ENCODE measurements at places on chromosomes 4 and X.
A peak's percentile ranks its signal among the peaks of the same experiment; 100 is the strongest.

GRCh38 chr4:108943976-108944591 lies 181.2 kb upstream of the ETNPPL start:
- H3K4me3 ChIP-seq = no peak overlapping the region
- H3K36me3 ChIP-seq = no peaks in the 10 kb centered on the region
- H3K27ac ChIP-seq = no peak overlapping the region
- ATAC-seq = no peak

GRCh38 chrX:124346117-124346876 lies at the start of gene SH2D1A:
Gene SH2D1A, plus strand, starts transcription at chrX:124346563. Its CDS starts 80 bp downstream, at chrX:124346643.
- ATAC-seq = peak; percentile 61
- peak within 1 kb of the TSS; percentile 95 for H3K4me3 ChIP-seq
- H3K4me1 ChIP-seq = peaks cover 11% of the 10 kb centered on the region
- peak within 1 kb of the TSS; percentile 85 for H3K27ac ChIP-seq
- no peaks in the 10 kb centered on the region for H3K27me3 ChIP-seq

DNA sequence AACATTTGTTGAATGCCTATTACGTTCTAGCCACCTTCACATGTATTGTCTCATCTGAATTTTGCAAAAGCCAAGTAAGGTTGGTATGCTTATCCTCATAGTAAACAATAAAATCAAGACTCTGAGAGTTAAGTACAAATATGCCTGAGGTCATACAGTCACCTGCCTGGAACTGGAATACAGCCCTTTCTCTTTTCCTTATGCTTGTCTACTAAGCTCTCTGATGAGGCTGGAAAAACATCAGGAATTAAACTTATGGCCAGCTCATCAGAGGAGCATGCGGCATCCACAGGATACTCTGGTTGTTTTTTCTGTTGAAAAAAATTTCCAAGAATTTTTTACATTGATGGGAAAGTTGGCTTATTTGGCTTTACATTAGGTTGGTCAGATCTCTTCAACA lies 35.5 kb downstream of the NCAPG start:
- ATAC-seq = no peak
- H3K4me3 ChIP-seq = no peak overlapping the region
- H3K36me3 ChIP-seq = peaks cover 37% of the 10 kb centered on the region

DNA sequence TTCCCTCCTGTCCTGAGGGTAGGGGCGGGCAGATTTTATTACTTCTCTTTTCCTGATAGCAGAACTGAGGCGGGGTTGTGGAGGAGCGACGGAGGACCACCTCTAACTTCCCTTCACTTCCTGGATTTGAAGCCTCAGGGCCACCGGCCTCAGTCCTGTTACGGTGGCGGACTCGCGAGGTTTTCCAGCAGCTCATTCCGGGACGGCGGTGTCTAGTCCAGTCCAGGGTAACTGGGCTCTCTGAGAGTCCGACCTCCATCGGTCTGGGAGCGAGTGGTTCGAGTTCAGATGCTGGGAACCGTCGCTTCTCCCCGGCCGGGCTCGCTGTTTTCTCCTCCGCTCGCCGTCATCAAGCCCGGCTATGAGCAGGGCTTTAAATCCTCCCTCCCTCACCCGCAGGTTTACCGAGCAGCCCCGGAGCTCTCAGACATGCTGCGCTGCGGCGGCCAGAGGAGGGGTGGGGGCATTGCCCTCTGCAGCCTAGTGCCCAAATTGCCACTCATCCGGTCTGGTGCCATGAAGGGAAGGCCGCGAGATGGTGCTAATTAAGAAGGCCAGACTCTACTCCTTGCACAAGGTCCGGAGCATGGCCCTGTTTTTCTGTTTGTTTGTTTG lies 23.3 kb downstream of the HAND2 start:
- peaks cover 9% of the 10 kb centered on the region for H3K4me1 ChIP-seq
- no peak overlapping the region for H3K27ac ChIP-seq
- H3K27me3 ChIP-seq = peaks cover 57% of the 10 kb centered on the region
- H3K4me3 ChIP-seq = no peak overlapping the region
- no peak for ATAC-seq

DNA sequence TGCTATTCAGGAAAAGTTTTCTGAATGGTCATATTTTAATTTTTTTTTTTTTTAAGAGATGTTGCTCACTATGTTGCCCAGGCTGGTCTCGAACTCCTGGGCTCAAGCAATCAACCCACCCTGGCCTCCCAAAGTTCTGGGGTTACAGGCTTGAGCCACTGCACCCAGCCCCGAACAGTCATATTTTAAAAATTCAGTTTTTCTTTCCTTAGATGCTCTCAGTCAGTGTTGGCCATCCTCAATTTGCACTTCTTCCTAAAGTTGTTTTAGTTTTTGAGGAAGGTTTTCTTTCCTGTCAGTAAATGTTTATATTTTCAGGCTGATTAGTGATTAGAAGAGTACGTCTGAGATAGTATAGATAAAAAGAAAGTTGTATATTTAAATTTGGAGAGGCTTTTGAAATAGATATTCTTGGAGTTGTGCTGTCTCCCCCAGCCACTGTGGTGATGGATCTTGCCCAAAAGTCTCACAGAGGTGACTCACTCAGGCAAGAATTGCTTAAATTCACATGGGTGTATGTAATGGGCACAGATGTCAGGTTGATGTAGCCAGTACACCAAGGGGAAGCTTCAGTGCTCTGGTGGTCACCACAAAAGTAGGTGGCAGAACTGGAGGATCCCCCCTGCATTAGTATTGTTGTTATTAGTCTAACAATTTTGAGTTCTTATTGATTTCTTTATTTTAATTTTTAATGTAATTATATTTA lies 72.2 kb upstream of the ELOVL6 start:
- H3K27me3 ChIP-seq = peaks cover 3% of the 10 kb centered on the region
- ATAC-seq = no peak
- H3K4me3 ChIP-seq = no peak overlapping the region
- H3K36me3 ChIP-seq = no peaks in the 10 kb centered on the region
- H3K27ac ChIP-seq = no peak overlapping the region
- no peaks in the 10 kb centered on the region for H3K4me1 ChIP-seq

DNA sequence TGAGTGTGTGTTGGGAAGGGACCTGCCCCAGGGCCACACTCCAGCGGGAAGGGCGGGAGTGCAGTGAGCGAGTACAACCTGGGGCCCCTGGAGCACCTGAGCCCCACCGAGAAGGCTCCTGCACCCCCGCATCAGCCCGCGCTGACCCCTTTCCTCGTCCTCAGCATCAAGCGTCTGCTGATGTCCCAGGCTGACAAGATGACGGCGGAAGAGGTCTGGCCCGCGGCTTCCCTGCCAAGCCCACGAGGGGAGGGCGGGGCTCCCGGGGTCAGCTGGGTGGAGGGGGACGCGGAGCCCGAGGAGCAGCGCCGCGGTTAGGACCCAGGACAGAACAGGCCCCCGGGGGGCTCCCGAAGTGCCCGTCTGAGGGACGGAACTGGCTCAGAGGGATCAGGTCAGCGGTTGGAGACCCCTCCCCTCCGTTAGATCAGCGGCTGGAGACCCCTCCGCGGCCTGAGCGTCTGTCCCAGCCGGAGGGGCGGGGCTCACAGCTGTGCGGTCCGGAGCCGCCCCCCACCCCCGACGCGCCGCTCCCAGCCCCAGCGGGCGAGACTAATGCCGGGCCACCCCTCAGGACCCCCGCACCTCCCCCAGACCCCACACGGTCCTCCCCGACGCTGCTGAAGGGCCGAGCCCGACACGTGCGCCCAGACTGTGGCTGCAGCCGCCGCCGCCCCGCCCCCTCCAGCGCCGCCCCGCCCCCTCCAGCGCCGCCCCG lies 6.7 kb downstream of the MYL5 start:
- H3K36me3 ChIP-seq = no peaks in the 10 kb centered on the region
- peak; percentile 69 for ATAC-seq
- peaks cover 3% of the 10 kb centered on the region for H3K27me3 ChIP-seq
- H3K4me1 ChIP-seq = no peaks in the 10 kb centered on the region
- peak overlapping the region; percentile 64 for H3K4me3 ChIP-seq
- H3K27ac ChIP-seq = peak overlapping the region; percentile 61

DNA sequence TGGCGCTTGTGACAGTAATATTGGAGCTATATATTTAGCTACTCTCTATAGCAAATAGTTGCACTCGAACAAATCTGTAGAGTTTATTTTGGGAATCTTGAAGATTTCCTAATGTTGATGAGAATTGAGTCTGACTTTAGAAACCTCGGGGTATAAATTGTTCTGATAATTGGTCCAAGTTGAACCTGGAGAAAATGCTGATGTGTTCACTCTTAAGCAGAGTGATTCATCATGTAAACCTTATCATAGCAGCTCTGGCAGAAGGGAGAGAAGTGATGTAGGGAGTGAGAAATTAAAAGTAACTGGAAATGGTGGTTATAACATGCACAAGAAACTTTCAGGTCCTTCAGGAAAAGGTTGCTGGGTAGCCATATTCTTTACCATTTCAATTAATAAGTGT lies 16.4 kb upstream of the SLC4A4 start:
- no peaks in the 10 kb centered on the region for H3K36me3 ChIP-seq
- H3K4me1 ChIP-seq = no peaks in the 10 kb centered on the region
- ATAC-seq = no peak
- H3K4me3 ChIP-seq = no peak overlapping the region

DNA sequence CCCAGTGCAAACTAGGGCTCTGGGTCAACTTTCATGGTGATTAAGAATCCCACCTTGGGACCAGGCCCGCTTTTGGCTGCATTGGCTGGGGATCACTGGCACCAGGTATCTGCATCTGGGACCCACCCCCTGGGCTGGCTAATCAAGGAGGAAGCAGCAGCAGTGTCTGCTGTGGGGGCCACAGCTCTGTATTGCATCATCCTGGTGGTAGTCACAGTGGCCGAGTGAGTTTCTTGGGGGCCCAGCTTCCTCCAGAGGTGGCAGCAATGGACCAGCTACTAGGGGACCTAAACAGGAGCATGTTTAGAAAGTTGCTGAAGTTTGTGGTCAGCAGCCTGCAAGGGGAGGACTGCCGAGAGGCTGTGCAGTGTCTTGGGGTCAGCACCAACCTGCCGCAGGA lies 15.7 kb downstream of the LNX1 start:
- no peak overlapping the region for H3K4me3 ChIP-seq
- H3K4me1 ChIP-seq = no peaks in the 10 kb centered on the region
- H3K27me3 ChIP-seq = no peaks in the 10 kb centered on the region
- H3K27ac ChIP-seq = no peak overlapping the region
- no peak for ATAC-seq

DNA sequence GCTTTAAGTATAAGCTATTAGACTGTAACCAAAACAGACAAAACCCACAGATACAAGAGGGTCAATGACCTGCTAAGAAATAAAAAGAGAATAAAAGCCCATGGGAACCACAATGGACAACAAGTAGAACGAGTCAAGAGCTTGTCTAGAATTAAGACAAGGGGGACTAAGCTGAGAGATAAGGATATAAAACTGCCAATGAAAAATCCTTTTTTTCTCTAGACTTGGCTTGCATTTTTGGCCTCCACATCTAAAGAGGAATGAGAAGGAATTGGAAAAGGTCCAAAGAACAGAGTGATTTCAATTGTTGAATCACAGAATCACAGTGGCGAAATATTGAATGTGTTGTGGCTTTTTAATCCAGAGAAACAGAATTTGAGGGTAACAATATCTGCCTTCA lies 135.7 kb downstream of the QDPR start:
- no peaks in the 10 kb centered on the region for H3K4me1 ChIP-seq
- H3K27ac ChIP-seq = no peak overlapping the region
- no peaks in the 10 kb centered on the region for H3K36me3 ChIP-seq
- ATAC-seq = no peak
- no peak overlapping the region for H3K4me3 ChIP-seq

DNA sequence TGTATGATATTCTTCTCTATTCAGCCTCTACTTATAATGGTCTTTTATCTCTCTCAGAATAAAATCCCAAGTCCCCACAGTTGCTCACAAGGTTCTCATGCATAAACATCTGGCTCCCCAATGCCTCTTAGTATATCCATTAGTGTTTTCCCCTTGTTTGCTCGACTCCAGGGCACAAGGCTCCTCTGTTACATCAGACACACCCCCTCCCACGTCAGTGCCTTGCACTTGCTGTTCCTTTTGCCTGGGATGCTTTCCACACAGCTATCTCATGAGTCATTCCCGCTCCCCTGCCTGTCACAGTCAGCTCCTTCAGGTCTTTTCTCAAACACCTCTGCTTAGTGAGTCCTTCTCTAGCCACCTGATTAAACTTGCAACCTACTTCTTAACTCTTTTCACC lies 260.2 kb downstream of the IL1RAPL1 start:
- H3K4me3 ChIP-seq = no peak overlapping the region
- H3K27me3 ChIP-seq = no peaks in the 10 kb centered on the region
- H3K27ac ChIP-seq = no peak overlapping the region
- no peaks in the 10 kb centered on the region for H3K36me3 ChIP-seq
- ATAC-seq = no peak

Measured in activated T-helper 17 cell treated with anti-CD3 and anti-CD28 coated beads, Interleukin-2, amount 50 U/mL, for 72 hours (primary cell).